ENCODE measurements at places on chromosomes 3 and 15.

DNA sequence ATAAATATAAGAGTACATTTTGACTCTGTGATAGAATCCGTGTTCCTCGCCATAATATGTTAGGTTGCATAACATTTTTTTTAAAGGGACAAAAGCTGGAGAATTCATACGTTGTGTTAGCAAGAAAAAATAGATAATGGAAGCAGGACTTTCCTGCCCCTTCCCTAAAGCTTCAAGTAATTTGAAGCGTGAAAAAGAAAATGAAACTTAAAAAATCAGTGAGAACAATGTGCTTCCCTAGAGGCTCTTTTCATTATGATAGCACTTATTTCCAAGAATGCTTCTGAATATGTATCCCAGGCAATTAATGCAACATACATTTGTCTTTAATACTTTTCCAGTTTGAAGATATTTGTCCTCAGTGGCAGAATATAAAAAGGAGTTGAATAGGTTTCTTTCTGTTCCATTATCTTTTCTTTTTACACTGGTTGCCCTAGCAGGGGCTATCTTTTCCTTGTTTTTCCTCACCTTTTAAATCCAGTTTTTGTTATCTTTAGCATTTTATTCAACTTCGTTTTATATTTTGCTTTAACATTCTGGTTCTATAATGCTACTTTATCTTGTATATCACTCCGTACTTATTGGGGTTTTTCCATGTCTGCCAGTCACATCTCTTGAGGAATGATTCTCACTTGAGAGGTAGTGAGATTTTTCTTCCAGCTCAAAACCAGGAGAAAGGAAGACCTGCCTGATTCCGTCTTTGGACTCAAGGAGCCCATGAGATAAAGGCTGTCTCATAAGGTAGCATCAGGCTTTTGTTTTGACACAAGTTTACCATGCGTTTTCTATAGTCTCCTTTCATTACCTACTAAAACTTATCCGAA, 113.8 kb downstream of the MBNL1 start:
- DNase-seq, result no peak

- DNase-seq, result no peak
Observed at GRCh38 chr3:96410006-96410730, 404.2 kb upstream of the EPHA6 start.

DNA sequence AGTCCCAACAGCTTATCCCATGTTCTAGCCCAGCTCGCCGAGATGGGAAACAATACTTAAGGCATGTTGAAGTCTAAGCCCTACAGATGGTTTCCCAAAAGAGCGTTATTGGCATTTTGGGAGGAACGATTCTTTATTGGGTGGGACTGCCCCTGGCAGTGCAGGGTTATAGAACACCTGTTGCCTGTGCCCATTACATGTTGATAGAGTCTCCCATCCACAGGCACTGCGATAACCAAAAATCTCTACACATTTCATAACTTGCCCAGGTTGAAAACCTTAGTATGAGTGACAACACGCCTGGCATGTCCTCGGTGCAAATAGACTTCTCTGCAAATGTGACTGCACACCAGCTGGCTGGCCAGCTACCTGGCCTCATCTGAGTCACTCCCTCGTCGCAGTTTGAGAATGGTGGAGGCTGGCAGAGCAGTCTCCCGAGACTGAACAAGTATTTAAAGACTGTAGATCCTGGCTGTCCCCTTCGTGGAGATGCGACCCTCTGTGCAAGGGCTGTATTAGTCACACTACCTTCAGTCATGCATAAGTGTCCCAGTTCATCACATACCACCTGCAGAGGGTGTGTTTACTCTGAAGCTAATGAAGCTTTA, 18.7 kb downstream of the ZNF80 start:
- no peak for DNase-seq

GRCh38 chr15:43913026-43913780, 86.4 kb downstream of the WDR76 start:
- no peak for DNase-seq

- no peak for DNase-seq
Observed at GRCh38 chr3:23495507-23495906, 292.4 kb downstream of the UBE2E2 start.

GRCh38 chr3:131596884-131597283, 94.1 kb upstream of the MRPL3 start:
- no peak for DNase-seq

DNA sequence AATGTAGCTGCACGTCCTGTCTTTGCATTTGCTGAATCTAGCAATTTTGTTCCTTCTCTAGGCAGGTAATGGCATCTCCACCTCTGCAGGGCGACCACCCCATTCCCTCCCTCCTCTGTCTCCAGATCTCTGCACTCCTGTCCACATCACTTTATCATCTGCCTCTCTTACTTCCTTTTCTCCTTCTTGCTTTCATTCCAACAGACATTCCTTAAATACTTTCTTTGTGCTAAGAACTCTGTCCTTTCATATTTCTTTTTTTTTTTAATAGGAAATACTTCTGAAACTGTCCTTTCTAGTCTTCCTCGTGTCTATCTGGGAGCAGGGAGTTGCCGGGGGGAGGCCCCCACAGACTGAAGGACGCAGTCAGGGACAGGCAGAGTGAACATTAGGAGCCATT, 7.2 kb downstream of the ITIH3 start:
- DNase-seq, result no peak

DNA sequence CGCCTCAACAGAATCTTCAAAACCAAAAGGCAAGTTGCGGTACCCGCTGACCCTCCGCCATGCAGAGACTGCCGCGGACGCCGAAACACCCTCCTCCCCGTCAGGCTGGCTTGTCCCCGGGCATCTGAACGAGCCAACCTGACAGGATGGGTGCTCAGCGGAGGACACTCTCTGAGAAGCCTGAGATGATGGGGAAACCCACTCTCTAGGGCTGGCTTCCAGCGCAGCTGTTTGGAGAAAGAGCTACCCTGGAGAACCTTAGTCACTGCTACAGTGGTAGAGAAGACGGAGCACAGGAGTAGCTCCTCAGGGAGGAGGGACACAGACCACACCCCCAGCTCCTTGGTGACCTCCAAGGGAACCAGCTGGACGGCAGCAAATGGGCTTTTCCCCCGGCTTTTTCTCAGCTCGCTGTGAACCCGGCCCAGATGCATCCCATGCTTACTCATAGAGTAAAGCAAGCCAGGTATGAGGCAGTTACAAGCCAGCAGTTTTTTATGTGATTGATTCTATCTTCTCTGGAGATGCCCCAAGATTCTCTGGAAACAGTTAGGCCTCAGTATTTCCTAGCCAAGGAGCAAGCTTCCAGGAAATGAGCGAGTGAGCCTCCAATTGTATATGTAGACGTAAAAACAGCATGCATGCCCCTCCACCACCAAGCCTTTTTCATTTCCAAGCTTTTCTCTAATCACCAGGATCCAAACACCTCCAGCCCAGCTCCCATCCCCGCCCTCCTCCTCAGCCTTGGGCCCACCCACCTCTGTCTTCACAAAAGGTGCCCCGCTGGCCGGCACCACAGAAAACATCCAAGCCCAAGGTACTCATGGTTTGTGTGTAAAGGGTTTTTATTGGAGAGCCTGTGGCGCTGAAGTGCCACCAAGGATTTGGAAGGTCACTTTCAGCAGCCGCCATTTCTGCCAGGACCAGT, 38.7 kb downstream of the FAM174B start:
- no peak for DNase-seq

DNA sequence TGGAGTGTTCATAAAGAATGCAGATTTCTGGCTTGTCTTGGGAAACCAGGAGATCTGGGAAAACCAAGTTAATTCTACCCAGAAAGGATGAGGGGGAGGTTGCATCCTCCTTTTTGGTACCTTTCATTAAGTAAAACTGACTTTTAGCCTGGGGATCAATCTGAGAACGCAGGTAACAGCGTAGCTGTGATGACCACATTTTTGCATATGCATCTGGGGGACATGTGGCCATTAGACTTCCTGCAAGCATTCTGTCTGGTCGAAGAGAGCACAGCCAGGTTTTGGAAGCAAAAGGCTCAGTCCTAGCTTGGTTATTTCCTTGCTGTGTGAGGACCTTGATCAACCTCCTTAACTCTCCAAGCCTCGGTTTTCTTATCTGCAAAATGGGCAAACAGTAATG, 145.2 kb downstream of the SHQ1 start:
- no peak for DNase-seq
